Activated T-helper 1 cell treated with anti-CD3 and anti-CD28 coated beads, Interleukin-12 subunit alpha, Interleukin-12 subunit beta, Interleukin-2, Interleukin-4 antibody, amounts not matched to agents 30 ng/mL and 10 ng/mL and 1 ng/mL, durations not matched to agents 14 hours and 24 hours and 36 hours (primary cell): ENCODE measurements at places on chromosomes 11 and 22.

- no peak for DNase-seq
These were observed 134.5 kb downstream of the WNT7B start for GRCh38 chr22:45842291-45842991.

GRCh38 chr11:93123351-93123898, 74.4 kb downstream of the SLC36A4 start:
- DNase-seq, result no peak

DNA sequence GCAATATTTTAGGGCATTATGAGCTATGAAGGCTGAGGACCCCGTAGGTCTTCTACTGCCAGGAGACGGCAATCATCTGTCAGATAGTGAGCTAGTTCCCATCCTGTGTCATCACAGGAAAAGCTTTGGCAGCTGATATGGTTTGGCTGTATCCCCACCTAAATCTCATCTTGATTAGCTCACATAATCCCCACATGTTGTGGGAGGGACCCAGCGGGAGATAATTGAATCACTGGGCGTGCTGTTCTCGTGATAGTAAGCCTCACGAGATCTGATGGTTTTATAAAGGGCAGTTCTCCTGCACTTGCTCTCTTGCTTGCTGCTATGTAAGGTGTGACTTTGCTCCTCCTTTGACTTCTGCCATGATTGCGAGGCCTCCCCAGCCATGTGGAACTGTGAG, 18.1 kb downstream of the CSRP3 start:
- DNase-seq, result no peak

- DNase-seq, result peak; percentile 38
These were observed 26.4 kb downstream of the LRFN4 start for GRCh38 chr11:66883016-66883965.

GRCh38 chr22:26398741-26399153, 30.3 kb upstream of the ASPHD2 start:
- DNase-seq, result peak; percentile 29

- no peak for DNase-seq
These were observed 494.7 kb downstream of the BUD13 start for GRCh38 chr11:116278076-116278475.

DNA sequence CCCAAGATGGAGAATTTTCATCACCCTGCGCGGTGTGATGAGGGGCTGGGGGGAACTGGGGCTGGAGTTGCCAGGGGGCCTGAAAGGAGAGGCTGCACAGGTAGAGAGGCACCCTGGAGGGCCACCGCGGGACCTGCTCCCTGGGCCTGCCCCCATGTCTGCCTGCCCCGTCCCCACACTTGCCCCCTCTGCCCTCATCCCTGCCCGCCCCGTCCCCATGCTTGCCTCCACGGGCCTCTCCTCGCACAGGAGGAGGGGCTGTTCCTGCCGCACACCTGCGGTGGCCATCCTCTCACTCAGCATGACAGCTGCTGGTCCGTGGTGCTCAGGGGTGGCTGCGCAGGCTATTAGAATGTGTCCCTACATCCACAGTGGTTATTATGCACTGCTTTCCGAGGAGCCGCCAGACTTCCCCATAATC, 43.5 kb downstream of the LINC01488 start:
- no peak for DNase-seq

DNA sequence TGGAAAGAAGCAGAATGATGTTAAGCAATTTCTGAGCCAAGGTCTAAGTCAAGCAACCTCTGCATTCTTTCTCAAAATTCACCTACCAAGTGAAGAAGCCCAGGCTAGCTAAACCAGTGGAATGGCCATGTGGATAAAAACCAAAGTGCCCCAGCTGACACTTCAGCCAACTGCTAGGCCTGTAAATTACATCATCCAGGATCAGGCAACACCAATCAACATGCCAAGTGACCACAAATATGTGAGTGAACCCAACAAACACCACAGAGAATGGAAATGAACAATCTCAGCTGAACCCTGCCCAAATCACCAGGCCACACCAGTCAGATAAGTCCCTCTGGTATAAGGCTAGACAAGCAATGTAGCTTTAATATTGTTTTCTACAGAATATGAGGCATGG, 25.1 kb upstream of the FJX1 start:
- DNase-seq, result no peak

DNA sequence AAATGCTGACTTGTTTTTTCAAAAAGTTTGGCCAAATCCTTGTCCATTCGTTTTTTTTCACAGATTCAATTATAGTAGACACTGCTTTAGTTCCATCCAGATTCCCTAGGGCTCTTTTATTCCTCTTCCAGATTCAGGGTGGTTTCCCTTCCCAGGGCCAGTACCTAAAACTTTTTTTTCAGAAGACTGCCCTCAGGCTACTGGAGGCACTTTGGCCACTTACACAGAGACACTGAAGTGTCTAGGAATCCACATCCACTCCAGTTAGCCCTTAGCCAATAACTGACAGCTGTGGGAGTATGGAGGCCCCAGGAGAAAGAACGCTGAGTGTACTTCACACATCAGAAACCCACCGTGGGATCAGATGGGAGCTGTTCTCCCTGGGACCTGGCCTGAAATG, 77.3 kb downstream of the CCDC34 start:
- no peak for DNase-seq

DNA sequence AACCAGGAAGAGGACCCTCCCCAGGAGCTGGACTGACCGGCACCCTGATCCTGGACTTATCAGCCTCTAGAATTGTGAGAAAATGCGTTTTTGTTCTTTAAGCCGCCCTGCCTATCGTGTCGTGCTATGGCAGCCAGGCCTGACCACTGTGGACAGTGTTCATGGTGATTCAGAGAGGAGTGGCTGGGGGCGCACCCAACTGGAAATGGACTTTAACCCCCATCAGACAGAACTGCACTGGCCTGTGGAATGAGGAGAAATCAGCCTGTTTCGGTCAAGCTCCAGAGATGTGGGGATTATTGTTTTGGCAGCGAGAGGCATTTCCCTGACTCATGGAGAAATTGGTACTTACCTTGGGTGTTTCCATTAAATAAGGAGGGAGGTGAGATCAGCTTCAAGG, 1437.8 kb downstream of the BRD1 start:
- no peak for DNase-seq

DNA sequence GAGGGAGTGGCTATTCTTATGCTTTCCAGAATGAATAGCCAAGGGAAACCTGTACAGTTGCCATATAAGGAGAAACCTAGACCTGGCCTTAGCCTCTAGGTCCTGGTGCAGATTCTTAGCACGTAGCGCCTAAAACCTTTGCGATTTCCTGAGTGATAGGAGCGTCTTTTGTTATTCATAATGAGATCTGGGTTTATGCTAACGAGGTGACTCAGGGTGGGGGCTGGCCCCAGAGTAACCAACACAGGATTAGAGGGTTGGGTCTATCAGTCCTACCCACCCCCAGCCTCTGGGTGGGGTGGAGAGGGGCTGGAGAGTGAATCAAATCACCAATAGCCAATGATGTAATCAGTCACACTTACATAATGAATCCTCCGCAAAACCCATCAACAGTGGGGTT, 73.4 kb upstream of the PARVG start:
- no peak for DNase-seq

DNA sequence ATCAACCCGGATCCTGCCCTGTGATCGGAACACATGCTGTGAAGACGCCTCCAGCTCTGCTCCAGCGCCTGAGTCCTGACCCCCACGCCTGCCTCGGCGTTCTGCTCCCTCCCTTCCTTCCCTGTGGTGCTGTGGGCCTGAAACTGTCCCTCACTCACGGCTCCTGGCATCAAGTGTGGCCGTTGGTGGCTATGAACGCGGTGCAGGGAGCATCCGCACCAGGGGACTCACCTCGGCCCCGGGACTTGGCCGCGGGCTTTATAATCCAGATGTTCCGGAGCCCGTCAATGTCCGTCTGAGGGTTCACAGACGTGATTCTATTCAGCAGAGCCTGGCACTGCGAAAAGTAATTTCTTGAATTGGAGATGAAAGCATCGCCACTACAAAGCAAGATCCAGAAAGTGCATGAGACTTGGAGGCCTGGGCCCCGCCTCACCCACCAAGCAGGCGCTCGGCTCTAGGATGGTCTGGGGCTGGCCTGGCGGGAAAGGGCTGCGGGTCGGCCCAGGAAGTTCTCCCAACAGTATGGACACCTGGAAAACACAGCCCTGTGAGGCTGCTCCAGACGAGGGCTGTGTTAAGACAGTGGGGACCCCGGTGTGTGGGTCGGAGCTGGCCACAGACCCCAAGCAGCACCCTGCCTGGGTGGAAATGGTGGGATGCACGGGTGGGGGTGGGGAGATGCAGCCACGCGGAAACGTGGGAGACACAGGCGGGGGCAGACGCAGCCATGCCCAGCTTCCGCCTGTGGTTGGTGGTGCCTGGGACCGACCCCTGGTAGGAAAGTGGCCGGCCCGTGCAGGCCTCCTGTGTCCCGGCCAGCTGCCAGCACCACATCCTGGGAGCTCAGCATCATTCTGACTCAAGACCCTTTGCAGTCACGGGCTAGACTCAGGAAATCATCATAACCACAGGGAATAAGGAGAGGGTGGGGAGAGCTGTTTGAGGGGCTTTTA, 21.8 kb upstream of the IL17REL start:
- DNase-seq, result no peak

DNA sequence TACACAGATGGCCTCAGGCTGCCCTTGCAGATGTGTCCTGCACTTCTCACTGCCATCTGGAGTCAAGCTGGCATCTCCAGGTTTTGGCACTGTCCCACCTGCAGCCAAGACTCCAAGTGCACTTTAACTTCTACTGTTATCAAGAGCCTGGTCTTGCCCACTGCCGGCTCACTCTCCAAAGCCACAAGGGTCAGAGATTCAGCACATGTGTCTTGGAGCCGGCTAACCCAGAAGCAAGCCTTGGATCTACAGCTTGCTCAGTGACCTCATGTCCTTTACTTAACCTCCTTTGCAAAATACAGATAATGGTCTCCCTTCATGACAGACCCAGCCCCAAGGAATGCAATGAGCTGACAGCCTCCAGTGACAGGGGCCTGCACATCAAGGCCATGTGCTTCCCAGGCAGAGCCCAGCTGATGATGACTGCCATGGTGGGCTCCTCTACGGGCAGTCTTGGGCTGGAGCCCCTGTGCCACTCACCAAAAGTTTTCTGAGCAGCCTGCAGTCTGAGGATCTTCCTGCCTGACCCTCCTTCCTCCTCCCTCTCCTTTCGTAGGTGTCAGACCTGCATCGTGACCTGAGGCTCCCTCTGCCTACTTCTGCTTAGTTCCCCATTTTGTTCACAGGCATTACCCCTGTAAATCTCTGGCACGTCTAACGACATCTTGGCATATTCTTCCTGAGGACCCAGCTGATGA, 9.0 kb downstream of the TP53AIP1 start:
- DNase-seq, result no peak

DNA sequence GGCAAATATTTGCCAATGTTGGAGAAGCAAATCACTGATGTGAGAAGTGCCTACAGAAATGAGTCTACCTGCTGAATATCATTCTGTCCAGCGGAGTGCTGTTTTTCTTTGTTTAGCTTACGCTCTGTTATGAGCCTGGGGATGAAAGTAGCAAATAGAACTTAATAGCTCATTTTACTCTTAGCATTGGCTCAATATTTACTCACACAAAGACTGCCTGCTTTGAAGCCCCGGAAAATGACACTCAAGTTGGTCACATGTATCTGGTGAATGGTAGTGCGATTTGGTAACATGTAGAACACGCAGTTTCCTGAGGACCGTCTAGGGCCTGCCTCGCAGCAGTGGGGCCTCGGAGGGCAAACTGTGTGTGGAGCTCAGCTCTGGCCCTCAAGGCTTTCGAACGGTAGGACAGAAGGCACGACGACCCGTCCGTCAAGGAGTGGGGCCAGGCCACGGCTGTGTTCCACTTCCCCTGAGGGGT, 38.9 kb downstream of the TBC1D22A start:
- DNase-seq, result no peak
